Stimulated activated CD4-positive, alpha-beta T cell treated with anti-CD3 and anti-CD28 coated beads, TNF-alpha, amount 100 ng/mL, for 4 hours (primary cell): ENCODE measurements at places on chromosomes 11 and 22.

DNA sequence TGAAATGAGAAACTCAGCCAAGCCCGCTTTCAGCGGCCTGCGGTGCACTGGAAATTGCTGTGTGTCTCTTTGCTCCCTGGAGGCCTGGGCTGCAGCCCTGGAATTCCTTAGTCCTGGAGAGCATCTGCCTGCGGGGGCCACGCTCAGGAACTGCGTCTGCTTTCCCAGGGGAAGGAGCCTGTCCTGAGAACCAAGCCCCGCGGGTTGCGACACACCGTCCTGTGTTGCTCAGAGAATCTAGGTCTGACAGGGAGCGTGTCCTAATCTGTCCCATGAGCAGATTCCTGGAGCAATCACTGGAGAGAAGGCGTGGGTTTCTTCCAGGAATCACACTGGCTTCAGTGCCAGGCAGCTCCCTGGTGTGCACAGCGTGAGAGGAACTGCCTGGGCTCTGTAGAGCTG, 708.1 kb downstream of the BRD1 start:
- no peak for DNase-seq

DNA sequence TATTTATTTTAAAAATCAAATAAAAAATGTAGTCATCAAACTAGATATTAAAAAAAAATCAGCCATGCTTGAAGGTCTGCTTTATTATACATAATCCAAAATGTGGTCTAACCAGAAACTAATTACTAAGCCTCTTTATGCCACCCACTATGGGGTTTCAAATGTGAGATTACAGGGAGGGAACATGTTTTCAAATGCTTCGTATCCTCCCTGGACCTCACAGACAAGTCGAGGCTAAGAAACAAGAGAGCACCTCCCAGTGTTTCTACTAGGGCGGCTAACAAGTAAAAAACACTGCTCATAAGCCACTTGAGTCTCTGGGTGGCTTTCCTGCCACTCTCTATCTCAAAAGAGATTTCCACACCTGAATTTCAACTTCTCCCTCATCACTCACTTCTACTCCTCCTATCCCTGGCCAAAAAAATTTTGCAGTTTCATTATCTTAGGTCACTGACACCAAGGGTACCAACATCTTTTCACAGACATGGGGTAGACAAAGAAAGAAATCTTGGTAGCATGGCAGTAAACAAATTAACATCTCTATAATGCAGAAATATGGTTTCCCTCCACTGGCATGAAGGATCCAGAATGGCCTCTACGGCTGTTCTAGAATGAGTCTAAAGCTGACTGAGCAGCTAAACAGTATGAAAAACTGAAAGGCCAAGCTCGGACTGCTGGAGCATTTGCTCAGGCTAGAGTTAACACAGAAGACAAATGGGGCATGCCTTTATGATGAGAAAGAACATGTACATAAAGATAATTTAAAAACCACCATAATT, 50.9 kb downstream of the PITPNB start:
- DNase-seq = no peak

- DNase-seq = no peak
Measured at GRCh38 chr22:41840216-41840615, 7.3 kb downstream of the SREBF2 start.

DNA sequence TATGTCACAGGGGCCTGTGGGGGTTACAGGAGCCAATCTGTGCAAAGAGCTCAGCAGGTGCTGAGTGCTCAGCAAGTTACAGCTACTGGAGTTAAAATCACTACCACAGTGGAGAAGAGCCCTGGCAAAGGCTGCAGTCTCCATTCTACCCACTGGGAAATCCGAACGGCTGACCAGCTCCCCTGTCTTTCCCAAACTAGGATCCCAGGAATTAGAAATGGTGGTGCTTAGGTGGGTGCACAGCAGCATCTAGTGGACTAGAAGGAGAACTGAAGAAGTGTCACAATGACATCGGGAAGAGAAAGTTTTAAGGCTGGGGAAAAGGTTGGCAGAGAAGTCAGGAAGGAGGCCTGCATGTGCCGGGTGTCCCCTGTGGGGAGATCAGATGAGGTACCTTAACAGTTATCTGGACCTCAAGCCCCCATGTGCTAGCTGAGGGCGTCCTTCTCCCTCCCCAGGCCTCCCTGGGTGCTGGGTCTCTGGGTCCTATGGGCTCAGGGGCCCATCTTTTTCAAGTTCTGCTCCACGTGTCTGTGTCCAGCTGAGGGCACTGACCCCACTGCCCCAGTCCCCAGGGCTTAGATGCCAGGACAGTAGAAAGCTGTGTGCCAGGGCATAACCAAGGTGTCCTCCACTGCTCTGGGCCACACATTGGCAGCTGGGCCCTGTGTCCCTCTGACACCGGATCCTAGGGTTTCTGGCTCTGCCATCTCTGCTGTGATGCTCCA, 1.9 kb downstream of the PIWIL3 start:
- no peak for DNase-seq

DNA sequence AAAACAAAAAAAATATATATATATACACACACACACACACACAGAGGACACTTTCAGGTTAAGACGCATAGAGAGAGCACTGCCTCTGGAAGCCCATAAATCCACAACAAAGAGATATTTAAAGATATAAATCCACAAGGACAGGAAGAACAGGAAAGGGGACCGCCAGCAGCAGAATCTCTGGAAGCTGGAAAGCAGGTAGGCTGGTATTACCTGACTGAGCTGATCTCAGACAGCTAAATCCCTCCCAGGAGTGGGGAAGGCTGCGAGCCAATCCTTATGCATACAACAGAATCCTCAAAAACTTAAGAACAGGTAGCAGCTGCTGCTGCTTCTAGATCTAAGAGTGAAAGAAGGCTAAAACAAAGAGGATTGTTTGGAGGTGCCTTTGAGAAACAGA, 1.8 kb upstream of the MCAT start:
- DNase-seq = no peak

GRCh38 chr11:91158891-91159537, 936.2 kb upstream of the CHORDC1 start:
- no peak for DNase-seq
